ENCODE measurements at places on chromosomes 6 and 20.

- no peak for DNase-seq
These were observed 244.4 kb downstream of the LRFN2 start for GRCh38 chr6:40342723-40343122.

DNA sequence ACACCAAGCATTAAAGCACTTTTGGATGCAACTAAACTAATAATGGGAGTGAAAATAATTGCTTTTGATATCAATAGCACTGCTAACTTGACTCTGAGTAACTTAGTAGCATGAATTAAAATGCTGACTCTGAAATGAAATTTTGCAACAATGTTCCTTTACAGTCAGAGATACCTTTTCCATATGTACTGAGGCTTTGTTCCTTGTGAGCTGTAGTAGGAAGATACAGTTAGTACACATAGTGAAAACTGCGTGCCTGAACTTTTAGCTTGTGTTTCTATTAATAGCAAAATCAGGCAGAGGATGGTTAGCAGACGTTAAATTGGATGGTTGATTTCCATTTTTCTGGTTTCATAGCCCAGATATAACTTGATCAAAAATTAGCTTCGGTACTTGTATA, 18.6 kb downstream of the ADGRG6 start:
- no peak for DNase-seq

DNA sequence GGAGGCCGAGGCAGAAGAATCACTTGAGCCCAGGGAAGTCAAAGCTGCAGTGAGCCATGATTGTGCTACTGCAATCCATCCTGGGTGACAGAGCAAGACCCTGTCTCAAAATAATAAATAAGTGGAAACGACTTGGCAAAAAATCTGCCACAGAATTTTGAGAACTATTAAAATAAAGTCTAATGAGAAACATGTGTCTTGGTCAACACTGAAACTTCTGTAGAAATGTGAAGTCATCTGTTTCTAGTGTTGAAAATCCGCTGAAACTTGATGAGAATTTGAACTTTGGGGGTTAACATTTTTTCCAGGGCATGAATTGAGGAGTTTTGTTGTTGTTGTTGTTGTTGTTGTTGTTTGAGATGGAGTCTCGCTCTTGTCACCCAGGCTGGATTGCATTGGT, 29.0 kb upstream of the BCLAF1 start:
- no peak for DNase-seq

DNA sequence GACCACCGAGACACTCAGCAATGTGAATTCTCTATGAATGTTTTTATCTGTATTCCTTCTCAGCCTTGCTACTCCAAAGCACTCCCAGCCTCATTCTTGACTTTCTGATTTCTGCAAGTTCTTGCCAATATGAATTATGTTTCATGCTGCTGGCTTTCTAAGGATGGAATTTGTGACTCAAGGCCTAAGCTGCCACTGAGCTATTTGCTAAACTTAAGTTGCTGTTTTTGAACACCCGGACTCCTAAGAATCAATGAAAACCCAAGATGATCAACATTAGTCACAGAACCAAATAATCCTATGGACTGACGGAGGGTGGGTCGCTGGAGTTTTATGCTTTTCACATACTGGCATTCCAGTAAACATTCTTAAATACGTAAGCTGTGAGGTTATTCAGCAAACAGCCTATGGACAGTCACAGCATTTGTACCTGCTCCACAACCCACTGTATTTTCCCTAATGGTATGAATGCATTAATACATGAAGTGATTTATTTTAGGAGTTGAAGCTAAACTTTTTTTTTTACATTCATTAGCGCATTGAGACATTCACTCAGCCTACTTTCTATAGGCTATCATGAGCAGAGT, 8.2 kb upstream of the PXDC1 start:
- DNase-seq, result no peak

DNA sequence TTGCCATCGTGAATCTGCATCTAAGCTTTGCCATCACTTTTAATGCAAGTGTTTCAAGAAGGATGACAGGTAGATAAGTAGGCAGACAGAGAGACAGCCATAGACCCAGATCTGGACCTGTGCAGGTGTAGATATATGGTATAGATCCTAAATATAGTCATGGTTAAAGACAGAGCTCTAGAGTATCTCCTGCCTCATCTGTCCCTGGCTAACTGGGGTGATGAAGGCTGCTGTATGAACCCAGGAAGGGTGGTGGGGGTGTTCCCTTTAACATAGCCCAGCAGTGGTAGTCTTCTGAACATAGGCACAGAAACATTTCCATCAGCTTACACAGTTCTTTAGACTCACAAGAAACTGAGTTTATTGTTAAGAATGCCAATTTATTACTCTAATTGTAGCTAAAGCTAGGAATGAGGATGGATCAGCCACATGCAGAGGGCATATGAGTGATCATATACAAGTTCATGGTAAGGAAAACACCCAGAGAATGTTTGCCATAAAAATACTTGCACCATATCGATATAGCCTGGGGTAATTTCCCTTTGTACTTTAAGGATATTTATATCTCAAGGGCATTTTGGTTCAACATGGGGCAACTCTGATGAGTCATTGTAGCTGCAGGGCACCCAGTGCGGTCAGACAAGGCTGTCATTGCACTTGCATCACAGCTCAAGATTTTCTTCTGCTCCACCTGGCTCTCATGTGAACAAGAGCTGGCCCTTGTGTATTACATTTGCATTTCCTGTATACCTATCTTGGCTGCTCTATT, 587.2 kb downstream of the EPM2A start:
- DNase-seq, result no peak

GRCh38 chr20:62539198-62540045, 63.6 kb upstream of the GATA5 start:
- no peak for DNase-seq

DNA sequence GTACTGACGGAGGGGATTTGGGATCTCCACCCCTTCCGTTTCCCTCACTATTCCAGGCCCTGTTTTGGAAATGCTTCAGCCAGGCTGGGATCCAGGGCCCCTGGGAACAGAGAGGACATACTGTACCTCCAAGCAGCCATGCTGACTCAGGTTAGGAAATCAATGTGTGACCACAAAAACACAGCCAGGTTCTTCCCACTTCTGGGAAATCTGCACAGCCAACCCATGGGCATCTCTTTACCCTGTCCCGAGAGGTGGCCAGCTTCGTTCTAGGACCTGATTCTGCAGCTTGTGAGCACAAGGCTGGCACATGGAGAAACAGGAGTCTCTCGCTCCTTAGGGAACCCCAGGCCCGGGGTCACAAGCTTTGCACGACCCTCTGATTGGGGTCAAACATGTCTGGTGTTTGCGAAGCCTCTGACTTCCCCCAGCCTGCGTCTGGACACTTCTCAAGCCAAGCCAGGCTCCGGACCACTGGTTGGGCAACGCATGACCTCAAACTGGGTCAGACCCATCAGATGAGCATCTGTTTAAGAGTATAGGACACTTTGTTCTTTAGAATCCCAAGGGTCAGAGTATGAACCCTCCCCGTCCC, 8.3 kb upstream of the TTPAL start:
- DNase-seq, result no peak

DNA sequence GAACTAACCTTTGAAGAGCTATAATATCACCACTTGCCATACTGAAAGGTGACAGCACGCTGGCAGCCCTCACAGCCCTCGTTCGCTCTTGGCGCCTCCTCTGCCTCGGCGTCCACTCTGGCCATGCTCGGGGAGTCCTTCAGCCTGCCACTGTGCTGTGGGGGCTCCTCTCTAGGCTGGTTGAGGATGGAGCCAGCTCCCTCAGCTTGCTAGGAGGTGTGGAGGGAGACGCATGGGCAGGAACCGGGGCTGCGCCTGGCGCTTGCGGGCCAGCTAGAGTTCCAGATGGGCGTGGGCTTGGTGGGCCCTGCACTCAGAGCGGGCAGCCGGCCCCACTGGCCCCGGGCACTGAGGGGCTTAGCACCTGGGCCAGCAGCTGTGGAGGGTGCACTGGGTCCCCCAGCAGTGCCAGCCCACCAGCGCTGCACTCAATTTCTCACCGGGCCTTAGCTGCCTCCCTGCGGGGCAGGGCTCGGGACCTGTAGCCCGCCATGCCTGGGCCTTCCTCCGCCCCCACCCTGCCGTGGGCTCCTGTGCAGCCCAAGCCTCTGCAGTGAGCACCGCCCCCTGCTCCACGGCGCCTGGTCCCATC, 329.7 kb downstream of the LMBRD1 start:
- no peak for DNase-seq

- DNase-seq, result no peak
These were observed 313.0 kb downstream of the FRK start for GRCh38 chr6:115747719-115748118.

DNA sequence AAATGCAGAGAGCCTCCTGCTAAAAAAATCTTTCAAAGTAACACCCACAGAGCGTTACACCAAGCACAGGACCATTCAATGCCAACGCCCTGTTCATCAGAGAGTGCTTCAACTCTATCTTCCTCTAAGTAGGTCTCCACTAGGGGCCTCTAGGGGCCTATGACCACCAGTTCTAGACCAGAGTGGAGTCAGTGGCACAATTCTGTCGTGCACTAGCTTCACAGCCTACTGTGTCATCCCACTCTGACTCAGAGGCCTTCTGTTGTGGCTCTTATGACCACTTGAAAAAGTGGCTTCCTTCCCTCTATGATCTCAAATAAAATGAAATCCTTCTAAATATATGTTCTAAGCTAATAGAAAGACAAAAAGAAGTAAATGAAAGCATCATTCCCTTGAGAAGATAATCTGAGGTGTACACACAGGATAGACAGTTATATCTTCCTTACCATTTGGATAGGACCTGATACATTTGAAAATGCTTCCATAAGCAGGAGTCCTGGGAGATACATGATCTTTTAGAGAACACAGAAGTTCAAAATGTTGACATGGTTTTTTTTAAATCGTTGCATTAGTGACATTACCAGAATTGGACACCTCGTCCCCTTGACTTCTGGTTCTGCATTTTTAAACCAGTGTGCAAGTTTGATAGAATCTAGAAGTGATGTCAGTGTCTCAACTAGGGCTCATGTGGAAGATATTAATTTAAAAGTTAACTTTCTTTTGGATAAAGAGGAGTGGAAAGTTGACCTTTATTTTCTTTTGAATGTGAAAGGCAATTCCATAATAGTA, 151.9 kb downstream of the SH3BGRL2 start:
- DNase-seq, result no peak

GRCh38 chr6:143745166-143746133, 67.7 kb downstream of the PHACTR2 start:
- no peak for DNase-seq

- DNase-seq, result no peak
These were observed 47.2 kb upstream of the IPCEF1 start for GRCh38 chr6:154403788-154404187.

DNA sequence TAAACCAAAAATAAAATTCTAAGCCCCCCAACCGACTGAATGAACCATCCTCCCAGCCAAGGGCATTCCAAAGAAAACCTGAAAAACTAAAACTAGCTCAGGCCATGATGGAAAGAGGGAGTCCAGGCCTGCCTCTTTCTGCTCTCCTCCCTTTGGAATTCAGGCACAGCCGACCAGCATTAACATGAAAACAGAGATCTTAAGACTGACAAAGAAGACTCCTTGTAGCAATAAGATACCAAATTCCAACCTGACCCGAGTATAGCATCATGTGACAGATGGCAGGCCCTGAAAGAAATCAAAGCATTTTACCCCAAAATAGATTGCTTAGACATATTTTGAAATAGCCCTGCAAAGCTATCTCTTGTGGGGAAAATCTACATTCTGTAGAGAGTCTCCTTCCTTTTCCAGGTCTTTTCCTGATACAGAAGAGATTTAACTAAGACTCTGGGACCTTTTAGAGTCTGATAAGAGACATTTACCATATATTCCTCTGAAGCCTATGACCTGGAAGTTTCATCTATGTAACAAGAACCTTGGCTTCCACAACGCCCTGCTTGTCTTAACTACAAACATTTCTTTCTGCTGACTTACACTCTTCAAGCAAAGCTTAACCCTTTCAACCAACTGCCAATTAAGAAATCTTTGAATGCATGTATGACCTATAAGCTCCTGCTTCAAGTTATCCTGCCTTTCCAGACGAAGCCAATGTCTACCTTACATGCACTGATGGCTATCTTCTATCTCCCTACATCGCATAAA, 22.2 kb upstream of the TXLNB start:
- no peak for DNase-seq

DNA sequence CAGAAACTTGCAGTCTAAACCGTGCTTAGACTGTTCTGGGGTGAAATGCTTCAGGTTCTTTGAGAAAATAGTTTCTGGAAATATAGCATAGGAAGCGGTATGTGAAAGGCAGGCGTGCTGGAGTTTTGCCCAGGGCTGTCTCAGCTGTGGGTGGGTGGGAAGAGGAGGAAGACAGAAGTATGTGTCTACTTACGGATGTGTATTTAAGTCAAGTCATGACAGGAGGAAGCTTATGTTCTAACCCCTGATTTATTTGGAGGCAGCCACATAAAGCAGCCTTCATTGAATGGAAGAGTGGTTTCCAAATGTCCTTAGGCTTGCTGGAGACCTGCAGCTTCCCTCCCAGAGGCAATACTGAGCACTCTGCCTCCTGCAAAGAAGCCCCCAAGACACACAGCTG, 345.8 kb upstream of the PRND start:
- no peak for DNase-seq

- DNase-seq, result no peak
These were observed 81.6 kb upstream of the KHDRBS2 start for GRCh38 chr6:62367601-62368000.

DNA sequence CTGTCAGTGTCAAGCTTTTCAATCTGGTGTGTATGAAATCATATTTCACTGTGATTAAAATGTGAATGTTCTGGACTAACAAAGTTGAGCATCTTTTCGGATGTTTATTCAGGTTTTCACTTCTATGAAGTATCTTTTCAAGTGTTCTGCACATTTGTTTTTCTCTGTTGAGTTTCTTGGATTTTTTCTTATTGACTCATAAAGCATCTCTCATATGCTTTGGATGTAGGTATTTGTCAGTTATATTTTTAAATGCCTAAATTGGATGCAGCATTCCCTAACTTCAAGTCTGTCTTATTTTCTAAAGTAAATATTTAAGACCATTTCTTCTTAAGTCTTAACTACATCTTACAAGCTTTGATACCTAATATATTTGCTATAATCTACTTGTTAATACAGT, 398.0 kb downstream of the PLCB1 start:
- DNase-seq, result no peak

DNA sequence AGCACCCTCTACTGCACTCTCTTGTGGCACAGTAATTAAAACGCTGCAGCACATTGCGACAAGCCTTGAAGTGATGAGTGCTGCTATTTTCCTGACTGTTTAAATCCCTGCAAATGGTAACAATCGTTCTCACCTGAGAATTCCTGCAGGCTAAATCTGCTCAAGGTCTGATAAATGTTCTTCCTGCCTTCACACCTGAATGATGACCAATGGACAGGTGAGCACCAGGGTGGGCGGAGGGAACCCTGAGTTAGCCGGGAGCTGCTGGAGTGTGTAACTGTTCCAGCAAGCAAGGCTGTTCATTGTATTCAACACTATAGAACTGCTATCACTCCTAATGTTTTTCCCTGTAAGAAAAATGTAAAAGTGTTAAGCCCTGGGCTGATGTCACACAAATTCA, 4.0 kb downstream of the DACT2 start:
- DNase-seq, result no peak

- no peak for DNase-seq
These were observed 14.6 kb downstream of the TAGAP start for GRCh38 chr6:159030168-159030567.

Data from activated naive CD4-positive, alpha-beta T cell treated with anti-CD3 and anti-CD28 coated beads, Interleukin-2, amount 10 ng/mL, durations not matched to agents 7 days and 5 days (primary cell).